ENCODE measurements at places on chromosomes 7 and 10.

GRCh38 chr10:48287417-48288391 lies 13.2 kb upstream of the FRMPD2 start:
- peak; percentile 14 for DNase-seq

- DNase-seq: no peak
Observed at GRCh38 chr7:12314199-12314598, 89.5 kb downstream of the VWDE start.

DNA sequence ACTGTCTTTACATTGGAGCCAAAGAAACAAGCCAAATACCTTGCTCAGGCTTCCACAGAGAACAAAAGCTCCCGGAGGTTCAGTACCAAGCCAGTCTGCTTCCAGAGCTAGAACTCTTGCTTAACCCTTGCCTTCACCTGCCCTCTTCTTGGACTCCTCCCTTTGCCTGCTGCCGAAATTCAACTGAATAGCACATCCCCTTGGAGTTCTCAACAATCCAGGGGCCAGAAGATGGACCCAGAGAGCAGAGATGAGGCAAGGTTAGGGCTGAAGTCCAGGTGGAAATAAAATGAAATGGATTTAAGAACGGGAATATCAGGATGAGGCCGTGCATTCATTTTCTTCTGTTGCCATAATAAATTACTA lies 876 bp upstream of the PIK3AP1 start:
- DNase-seq: no peak

DNA sequence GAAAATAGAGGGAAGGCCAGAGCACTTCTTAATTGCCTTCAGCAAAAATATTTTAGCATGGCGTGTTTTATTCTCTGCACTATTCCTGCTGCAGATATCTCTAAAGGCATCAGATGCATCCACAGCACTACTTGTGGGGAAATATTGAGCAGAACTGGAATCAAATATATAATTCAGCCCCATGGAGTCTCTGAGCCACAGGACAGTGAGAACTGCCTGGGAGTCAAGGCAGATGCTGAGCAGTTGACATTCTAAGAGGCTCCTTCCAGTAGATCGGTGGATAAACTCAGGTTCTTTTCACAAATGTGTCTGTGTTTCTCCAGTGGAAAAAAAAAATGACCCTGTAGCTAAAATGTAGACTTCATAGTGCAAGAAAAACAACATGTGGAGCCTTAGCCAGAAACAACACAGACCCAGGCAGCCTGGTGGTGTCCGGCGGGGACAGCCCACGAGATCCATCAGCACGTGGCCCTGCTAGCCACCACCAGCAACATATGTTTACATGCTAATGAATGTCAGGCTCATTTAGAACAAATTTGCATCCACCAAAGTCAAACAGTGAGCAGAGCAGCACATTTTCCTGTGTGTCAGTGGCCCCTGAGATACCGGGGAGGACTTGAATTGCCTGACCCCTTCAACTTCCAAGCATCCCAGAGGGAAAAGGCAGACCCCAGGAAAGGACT lies 123.3 kb upstream of the PFKP start:
- DNase-seq: no peak

DNA sequence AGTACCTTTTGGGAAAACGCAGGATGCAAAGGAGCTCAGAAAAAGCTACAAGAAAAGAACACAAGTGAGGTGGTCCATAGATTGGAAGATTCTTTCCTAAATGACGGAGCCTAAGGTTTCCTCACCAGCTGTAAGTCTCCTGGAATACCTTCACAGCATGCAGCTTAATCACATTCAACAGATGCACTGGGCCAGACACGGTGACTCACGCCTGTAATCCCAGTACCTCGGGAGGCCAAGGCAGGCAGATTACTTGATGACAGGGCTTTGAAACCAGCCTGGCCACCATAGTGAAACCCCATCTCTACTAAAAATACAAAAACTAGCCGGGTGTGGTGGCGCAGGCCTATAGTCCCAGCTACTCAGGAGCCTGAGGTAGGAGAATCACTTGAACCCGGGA lies 228.7 kb downstream of the FRMD4A start:
- DNase-seq: no peak

- no peak for DNase-seq
Observed at GRCh38 chr7:124364283-124364682, 331.4 kb upstream of the TMEM229A start.

DNA sequence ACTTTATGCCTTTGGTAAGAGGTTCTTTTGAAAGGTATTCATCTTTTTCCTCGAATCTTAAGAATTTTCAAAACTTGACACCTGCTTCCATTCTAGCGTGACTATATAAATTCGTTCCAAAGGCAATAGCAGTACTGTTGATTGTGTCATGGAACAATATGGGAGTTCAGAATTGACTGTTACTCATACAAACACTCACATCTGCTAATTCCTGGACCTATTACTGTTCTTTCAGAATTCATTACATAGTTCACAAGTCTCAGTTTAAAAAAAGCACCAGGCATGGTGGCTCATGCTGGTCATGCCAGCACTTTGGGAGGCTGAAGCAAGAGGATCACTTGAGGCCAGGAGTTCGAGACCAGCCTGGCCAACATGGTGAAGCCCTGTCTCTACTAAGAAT lies 80.9 kb downstream of the CACNB2 start:
- DNase-seq: no peak
